ENCODE measurements at places on chromosomes 12 and 14.

DNA sequence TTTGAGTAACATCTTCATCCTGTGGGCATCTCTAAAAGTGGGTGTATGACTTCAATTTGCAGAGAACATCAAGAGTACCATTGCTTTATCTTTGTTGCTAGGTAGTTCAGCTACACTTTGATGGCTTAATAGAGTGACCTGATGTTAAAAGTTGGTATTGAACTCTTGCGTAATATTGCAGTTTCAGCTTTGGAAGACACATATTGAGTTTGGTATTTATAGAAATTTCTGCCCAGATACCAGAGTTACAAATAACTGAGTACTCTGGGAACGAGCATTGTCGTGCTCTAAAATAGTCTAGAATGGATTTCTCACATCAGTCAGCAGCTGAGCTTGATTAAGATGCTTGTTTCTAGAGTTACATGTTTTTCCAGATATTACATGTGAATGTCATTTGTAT, 24.8 kb upstream of the AKAP5 start:
- DNase-seq, result no peak

DNA sequence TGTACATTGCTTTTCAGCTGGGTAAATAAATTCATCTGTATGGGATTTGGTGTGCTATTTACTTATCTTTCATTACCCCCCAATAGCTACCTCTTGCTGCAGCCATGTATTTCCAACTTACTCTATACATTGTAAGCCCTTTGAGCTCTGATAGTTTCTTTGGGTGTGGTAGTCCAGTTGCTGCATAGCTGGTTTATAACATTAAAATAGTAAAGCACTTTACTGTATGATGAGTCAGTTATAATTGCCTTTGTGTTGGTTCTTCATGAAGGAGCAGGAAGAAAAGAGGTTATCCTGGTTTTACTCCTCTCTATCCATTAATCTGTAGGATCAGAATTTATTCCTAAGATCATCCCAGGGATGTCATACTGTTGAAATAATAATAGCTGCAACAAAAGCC, 15.7 kb downstream of the TBC1D30 start:
- DNase-seq, result no peak

- DNase-seq, result no peak
Observed at GRCh38 chr14:37202812-37203211, 5.1 kb downstream of the MIPOL1 start.

- DNase-seq, result no peak
Observed at GRCh38 chr12:105554223-105554678, 223.8 kb downstream of the C12orf75 start.

GRCh38 chr12:117733549-117733805, 235.3 kb downstream of the KSR2 start:
- DNase-seq, result no peak

GRCh38 chr12:54040148-54040494, 7.3 kb downstream of the HOXC5 start:
- no peak for DNase-seq

GRCh38 chr12:904010-904414, 45.5 kb downstream of the RAD52 start:
- no peak for DNase-seq

GRCh38 chr12:23980826-23981225, 31.4 kb upstream of the SOX5 start:
- no peak for DNase-seq

DNA sequence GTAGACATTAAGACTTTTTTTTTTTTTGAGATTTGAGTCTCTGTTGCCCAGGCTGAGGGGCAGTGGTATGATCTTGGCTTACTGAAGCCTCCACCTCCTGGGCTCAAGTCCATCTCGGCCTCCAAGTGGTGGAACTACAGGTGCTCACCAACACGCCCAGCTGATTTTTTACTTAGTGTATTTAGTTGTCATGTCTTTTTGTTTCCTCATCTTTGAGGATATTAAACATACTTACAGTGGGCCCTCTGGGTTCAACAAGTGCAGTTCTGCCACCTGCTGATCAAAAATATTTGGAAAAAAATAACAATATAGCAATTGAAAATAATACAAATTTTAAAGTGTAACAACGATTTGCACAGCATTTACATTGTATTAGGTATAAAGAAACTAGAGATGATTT, 4.4 kb upstream of the B4GALNT1 start:
- DNase-seq, result no peak

DNA sequence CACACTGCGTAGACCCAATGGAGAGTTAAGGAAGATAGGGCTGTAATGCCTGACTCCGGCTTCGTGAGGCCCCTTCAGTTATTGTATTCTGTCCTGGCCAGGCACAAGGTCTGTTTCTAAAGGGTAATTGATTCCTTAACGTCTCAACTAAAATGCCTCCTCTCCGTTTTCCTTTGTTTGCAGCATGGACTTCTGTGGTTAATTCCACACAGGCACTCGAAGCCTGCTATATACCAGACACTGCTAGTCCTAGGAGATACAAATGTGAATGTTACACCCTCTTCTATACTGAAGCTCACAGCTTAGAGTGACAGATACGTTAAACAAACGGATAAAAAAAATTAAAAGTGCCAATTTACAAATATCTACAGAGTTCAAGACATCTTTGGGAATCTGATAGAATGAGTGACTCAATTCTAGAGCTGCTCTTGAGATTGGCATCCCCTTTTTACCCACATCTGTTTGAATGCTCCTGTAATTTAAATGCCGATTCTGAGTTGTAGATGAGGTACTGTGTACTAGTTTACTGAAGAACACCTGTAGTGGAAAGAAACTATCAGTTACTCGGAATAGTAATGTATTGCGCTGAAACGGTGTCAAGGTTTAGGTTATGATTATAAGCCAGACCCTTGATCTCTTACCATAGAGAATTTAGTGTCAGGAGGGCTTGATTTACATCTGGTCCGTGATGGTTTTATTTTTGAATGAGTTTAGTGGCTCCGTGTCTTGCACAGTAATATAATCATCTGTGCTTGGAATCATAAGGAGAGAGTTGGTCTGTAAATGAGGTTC, 784 bp downstream of the PSMA6 start:
- no peak for DNase-seq

GRCh38 chr14:87286191-87286590, 706.8 kb downstream of the GALC start:
- DNase-seq, result no peak

DNA sequence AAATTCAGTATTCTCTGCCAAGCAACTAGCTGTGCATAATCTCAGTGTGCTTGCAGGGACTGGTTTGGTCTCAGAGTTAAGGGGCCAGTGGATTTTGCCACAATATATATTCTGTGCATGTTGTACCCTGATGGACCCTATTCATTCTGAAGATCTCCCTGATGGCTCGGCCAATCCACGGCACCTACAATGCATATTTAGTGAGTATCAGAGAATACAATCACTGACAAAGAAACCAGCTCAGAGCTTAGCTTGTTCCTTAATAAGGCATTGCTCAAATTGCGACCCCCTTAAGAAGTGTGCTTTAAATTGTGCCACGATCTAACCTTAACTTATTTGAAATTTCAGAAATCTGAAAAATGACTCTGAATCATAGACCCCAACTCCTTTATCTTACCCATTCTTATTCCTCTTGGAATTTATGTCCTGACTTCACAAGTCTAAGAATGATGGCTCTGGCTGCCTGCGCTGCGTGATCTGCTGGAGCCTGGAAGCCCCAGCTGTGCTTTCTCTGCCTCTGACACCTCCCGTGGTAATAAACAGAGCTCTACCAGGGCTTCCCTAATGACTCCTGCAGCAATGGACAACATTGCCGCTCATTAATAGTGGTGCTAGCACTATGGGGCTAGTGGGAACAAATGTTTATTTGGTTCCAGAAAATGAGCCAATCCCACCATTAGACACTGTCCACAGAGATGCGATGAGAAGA, 9.0 kb upstream of the DCAF4 start:
- no peak for DNase-seq

- DNase-seq, result no peak
Observed at GRCh38 chr14:29773990-29774389, 153.7 kb downstream of the PRKD1 start.

GRCh38 chr12:12207746-12208145, 59.1 kb downstream of the LRP6 start:
- no peak for DNase-seq

DNA sequence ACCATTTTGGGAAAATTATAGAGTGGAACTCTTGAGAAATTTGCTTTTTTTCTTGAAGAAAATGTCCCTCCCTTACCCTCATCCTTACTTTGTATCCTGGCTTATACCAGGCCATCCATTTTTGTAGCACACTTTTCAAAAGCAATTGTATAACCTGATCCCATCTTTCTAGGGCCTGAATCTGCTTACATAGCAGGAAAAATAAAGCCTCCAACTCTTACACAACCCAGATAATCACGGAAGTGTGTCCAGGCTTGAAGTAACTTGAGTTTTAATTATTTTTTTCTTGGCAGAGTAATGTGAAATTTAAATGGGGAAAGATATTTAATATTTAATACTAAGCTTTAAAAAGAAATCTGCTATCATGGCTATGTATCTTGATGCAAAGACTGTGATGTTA, 23.0 kb downstream of the SERPINA3 start:
- DNase-seq, result no peak

DNA sequence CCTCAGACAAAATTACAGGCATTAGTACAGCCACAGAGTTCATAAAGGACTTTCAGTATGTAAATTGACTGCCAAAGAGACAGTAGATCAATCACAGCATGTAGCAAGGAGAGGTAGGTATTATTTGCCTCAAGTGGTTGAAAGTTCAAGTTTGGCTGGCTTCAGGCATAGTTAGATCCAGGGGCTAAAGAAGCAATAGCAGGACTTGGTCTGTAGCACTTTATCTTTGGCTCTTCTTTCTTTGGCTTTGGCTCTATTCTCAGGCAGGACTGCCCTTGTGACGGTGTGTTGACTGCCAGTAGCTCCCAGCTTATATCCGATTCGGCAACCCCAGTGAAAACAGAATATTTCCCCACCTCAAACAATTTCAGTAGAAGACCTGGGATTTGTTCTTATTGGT, 346.0 kb upstream of the TBX3 start:
- no peak for DNase-seq

GRCh38 chr12:56933826-56934625, at the start of gene SDR9C7:
Gene SDR9C7, minus strand, starts transcription at chr12:56934408. Its CDS starts 147 bp downstream, at chr12:56934261.
- no peak for DNase-seq

DNA sequence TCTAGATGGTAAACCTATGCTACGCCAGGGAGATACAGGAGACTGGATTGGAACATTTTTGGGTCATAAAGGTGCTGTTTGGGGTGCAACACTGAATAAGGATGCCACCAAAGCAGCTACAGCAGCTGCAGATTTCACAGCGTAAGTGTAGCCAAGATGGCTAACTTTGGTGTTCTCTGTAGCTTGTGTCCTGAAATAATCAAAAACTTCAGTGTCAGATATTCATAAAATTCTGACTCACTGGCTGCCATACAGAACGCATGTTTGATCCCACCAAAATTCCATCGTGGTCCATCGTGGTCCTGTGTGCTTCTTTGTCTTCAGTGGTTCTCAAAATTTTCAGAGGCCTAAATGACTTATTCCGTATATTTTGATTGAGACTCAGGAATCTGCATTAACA, 1.3 kb downstream of the STRAP start:
- peak; percentile 8 for DNase-seq

- DNase-seq, result peak; percentile 81
Observed at GRCh38 chr12:4276524-4277204, 3.1 kb downstream of the CCND2 start.

DNA sequence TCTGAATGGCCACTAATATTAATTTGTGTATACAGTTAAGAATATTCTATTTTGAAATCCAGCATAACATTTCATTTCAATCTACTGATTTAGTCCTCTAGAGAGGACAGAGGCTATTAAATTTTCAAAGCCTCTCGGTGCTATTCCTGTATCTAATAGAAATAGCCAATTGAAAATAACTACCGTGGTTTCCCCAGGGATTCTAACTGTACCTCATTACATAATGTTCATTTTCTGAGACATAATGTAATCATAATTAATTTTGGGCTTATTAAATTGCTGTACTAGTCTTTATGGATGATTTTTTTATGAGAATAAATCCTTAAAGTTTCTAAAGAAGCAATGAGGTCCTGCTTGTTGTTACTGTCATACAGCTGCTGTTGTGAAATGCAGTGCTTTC, 38.6 kb upstream of the ACSS3 start:
- DNase-seq, result no peak

- DNase-seq, result no peak
Observed at GRCh38 chr12:6059860-6060565, 64.5 kb downstream of the VWF start.

DNA sequence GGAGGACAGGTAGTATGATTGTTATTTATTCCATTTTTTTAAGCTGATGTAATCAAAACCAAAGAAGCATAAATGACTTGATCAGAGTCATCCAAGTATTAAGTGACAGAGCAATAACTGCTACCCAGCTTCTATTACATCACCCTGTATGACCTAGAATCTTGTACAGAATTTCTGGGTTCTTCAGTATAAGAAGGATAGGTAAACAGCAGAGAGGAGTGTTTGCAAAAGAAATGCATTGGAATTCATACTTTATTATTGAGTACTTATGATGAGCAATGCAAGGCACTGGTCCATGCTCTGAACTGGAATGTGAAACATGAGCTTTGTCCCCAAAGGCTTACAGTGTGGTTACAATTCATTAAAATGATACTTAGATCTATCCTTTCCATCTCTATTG, 916.8 kb downstream of the DIO2 start:
- no peak for DNase-seq

- DNase-seq, result no peak
Observed at GRCh38 chr14:69284170-69284569, 24.2 kb downstream of the GALNT16 start.

GRCh38 chr14:89921346-89921745, 33.2 kb downstream of the EFCAB11 start:
- DNase-seq, result no peak

GRCh38 chr12:27615331-27615891, 80.8 kb upstream of the REP15 start:
- peak; percentile 16 for DNase-seq

DNA sequence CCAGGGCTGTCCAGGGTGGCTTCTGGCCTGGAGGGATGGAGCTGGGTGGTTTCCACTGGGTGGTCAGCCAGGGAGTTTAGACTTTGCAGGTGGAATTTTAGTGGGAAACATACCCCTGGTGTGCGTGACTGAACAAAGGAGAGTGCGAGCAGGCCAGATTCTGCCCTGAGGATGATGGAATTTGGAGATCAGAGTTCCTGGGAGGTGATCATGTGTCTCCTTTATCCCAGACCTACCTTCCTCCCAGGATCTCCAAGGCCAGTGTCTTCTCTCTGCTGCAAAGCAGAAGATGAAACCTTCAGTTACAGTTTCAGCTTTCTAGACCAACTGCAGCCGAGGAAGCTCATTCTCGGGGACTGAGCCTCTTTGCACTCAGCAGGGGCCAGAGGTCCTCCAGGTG, 33.2 kb downstream of the RPH3A start:
- no peak for DNase-seq

- DNase-seq, result no peak
Observed at GRCh38 chr14:93879362-93879983, 47.7 kb upstream of the FAM181A start.

All from hepatic stellate cell (primary cell).